ENCODE measurements at places on chromosomes 7 and 10.

- no peak for DNase-seq
Observed at GRCh38 chr10:83555264-83555663, 584.0 kb upstream of the GHITM start.

GRCh38 chr7:5381071-5381772, 42.4 kb downstream of the TNRC18 start:
- DNase-seq: no peak

DNA sequence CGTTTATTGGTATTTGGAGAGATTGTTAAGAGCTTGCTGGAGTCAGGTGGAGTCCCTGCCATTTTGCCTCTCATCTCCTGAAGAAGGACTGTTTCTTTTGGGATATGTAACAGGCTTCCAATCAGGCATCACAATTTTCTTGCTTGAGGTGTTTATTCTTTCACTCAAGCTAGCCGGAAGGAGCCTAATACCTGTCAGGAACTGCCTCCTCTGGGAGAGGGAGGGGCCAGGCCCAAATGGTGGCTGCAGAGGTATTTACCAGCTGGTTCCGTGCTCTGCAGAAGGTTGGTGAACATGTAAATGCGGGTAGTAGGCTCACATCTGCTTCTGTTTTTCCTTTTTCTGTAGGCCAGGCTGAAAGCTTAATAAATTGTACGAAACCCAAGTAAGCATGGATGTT, 114.0 kb downstream of the TCF7L2 start:
- DNase-seq: no peak

GRCh38 chr7:152574892-152575548, 100.9 kb downstream of the XRCC2 start:
- DNase-seq: no peak

DNA sequence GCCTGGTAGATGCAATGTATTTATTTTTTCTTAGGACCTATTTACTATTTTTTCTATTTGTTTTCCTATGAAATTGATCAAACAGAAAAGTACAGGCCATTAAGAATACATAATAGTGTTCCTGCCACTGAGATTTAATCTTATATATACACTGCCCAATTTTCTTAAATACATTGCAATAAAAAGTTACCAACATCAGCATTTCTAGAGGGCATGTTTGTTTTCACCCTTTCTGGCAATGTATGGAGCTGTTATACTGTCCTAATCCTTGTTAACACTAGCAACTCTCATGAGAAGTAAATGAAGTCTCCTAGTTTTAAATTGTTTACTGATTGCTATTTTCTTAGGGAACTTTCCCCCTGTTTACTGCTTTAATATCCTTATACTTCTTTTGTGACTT, 359.1 kb upstream of the SEMA3A start:
- DNase-seq: no peak

DNA sequence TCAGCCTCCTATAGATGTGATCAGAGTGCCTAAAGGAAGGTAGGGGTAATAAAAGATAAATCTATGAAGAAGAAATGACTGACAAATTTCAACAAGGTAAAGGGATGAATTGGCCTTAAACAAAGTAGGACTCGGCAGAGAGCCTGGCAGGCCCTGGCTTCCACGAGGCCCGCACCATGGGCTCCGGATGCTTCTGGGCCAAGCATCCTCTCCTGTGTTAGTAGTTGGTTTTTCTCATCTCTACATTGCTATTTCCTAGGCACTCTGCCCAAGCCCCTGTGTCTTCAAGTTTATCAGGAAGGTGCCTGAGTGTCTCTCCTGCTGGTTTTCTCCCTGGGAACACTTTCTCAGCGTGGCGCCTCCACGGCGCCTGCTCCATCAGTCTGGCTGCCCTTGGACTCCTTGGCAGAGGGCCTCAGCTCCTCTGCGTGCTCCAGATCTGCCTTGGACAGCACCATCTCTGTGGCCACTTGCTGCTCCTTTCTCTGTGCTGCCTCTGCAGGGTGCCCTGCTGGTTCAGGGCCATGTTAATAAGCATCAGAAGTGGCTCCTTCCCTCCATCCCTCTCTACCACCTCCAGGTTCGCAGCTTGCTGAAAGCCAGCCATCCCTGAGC, 413.3 kb upstream of the DPP6 start:
- no peak for DNase-seq

GRCh38 chr10:52443419-52444388, 129.6 kb downstream of the DKK1 start:
- peak; percentile 10 for DNase-seq

DNA sequence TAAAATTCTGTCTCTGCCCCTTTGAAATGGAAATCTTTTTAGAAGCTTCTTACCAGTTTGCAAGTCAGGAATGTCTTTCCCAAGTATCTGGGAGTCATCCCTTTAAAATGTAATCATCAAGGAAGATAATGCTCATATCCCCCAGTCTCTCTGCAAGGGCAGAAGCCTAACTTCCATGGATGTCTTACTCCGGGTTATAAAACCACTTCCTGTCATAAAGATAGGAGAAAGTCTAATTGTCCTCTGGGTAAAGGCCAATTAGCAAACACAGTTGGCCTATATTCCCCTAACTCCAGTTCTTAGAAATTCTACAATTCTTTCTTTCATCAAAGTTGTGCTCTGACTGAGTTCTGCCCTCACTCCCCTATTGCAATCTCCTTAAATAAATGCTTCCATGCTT, 1631.5 kb upstream of the LRRTM3 start:
- DNase-seq: no peak
